ENCODE measurements at places on chromosomes 12 and 14.

DNA sequence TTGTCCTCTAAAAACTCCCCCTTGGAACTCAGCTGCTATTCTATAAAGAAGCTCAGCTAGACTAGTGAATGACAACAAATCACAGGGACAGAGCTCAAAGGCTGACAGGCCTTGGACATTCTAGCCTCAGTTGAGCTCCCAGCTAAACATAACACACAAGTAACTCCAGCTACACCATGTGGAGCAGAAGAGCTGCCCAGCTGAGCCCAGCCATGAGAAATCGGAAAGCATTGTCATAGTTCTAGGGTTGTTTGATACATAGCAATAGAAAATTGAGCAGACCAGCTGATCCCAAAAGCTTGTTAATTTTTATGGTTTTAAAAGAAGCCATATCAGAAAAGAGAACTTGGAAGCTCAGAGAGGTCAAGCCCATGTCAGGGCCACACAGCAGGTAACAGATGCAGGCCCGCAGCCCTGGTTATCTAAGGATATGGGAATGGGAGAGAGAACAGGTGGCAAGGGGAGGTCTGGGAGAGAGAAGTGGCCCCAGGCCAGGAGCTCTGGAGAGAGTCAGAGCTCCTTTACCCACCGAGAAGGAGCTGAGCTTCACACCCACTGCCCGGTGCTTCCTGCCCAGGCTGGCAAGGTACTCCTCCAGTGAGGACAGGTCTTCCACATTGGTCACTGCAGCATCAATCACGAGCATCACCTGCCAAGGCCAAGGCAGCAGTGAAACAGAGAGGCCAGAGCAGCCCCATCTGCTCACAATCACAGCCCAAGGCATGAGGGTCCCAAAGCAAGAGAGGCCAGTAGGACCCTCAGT lies 2.9 kb downstream of the NGB start:
- no peak for DNase-seq

DNA sequence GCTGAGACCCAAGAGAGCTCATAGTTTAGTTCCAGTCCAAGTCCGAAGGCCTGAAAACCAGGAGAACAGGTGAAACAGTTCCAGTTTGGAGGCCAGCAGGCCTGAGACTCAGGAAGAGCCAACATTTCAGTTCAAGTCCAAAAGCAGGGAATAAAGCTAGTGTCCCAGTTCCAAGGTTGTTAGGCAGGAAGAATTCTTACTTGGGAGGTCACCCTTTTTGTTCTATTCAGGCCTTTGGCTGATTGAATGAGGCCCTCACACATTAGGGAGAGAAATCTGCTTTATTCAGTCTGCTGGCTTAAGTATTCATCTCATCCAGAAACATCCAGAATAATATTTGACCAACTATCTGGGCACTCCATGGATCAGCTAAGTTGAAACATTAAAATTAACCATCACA lies 294.6 kb downstream of the PCNX1 start:
- no peak for DNase-seq

DNA sequence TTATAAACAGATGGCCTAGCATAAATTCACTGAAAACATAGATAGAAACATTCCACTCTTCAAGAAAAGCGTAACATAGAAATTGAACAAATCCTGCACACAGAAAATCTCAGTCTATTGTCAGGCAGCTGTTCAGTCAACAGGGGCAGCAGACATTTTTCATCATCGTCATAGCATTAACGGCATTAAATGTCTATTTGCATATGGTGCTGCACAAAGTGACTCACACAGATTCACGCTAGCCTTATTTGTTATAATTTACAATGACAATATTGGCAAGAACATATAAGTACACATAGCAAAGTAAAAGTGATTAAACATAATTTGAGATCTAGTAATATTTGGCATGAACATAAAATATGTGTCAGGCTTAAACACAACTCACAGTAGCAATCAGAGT lies 95.7 kb downstream of the CEP128 start:
- no peak for DNase-seq

DNA sequence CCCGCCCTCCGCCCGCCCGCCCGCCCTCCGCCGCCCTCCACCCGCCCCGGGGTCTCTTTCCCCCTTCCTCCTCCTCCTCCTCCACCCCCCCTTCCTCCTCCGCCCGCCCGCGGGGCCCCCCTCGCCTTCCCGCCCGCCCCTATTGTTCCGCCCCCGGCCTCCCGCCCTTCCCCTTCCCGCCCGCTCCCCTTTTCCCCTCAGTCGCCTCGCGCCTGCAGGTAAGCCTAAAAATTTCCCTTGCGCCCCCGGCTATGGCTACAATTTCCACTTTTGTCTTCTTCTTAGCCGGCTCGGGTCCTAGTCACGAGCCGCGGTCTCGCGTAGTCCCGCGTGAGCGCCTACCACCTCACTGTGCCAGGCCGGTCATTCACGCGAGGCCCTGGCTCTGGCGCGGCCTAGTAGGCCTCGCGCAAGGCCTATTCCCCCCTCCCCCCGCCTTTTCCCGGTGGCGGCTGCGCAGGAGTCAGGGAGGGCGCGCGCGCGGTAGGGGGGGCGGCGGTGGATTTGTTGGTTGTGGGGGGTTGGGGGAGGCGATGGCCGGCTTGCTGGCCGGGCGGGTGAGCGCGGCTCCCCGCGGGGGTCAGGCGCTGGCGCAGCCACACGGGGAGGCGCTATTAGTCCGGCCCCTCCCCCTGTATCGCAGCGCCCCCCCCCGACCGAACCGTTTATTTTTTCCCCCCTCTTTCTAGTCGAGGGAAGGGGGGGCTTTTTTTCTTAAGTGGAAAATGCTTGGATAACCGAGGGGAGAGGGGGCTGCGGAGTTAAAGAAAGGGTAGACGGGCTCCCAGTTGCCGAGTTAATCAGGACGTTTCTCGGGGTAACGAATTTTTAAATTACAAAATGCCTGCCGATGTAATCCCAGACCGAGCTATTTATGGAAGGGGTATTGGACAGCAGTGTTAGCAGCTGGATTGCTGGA lies 516 bp downstream of the PCBP2 start:
- DNase-seq: peak; percentile 87

DNA sequence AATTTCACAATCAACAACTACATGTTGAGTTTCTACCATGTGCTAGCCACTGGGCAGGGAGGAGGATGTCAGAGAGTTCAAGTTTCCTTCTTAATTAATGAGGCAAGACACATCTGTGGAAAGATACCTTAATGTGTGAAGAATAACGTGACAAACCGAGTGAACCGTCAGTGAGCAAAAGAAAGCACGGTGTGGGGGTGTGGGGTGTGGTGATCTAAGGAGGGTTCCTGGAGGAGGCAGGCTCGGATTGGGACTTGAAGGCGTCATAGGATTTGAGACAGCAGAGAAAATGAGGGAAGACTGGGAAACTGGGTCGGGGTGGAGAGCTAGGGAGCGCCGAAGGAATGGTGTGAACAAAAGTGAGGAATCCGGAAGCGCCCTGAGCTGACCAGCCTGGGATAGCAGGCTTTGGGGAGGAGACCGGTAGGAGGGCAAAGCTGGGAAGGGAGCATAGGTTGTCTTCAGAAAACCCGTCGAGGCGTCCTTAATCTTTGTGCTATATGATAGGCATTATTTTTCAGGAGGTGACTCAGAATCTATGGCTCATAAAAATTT lies 22.3 kb downstream of the GALNT8 start:
- no peak for DNase-seq

DNA sequence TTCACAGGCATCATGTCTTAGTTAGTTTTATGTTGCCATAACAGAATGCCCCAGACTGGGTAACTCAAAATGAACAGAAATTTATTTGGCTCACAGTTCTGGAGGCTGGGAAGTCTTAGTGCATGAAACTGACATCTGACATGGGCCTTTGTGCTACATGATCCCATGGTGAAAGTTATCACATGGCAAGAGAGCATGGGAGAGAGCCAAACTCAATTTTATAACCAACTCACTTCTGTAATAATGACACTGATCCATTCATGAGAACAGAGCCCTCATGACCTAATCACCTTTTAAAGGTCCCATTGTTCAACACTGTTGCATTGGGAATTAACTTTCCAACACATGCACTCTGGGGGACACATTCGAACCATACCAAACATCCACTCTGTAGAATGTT lies 1015.1 kb downstream of the DIO2 start:
- no peak for DNase-seq

DNA sequence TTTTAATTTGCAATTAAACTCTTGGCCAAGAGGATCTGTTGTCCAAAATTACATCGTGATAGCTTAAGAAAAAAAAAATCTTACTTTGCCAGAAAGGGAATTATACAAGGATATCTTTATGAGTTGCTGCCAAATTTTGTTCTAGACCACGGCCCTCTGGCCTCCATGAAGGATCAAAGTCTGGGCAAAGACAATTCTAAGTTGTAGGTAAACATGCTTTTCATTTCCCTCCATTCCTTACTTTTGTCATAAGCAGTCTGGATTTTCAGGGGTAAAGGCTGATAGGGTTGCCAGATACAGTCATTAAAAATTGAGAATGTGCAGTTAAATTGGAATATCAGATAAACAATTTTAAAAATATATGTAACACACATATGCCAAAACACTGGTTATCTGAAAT lies 135.1 kb downstream of the MON2 start:
- no peak for DNase-seq

GRCh38 chr14:85752175-85752574 lies 222.2 kb downstream of the FLRT2 start:
- DNase-seq: no peak

DNA sequence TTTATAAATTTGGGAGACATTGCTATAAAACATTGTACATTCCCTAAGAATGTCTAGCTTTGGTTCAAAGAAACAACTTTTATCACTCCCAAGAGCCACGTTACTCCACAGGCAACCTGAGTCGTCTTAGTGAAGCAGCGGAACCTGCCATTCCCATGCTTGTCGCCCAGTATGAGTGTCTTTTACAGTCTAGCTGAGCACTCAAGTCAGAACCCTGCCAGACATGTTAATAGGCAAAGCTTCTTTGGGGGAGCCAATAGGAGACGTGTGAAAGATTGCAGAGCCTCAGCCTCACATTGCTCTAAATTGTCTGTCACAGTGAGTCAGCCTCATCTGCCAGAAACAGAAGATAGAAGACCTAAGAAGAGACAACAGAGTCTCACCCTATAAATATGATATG lies 541.6 kb upstream of the FLRT2 start:
- DNase-seq: no peak

DNA sequence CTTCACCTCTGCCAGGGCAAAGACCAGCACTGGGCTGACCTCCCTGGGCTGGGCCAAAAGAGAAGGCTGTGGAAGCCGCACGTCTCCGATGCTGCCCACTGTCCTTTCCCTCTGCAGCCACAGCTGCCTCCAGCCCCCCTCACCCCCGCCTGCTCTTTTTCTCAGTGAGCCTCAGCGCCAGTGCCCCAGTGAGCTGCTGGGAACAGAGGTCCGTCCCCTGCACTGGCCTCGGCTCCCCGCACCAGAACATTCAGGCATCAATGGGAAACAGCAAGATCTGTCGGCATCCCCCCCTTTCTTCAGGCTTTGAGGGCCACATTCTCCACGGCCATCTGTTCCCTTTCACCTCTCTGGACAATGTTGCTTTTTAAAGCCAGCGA lies 398.1 kb downstream of the ZFP36L1 start:
- no peak for DNase-seq

GRCh38 chr12:46794593-46795190 lies 31.1 kb downstream of the SLC38A4 start:
- no peak for DNase-seq

DNA sequence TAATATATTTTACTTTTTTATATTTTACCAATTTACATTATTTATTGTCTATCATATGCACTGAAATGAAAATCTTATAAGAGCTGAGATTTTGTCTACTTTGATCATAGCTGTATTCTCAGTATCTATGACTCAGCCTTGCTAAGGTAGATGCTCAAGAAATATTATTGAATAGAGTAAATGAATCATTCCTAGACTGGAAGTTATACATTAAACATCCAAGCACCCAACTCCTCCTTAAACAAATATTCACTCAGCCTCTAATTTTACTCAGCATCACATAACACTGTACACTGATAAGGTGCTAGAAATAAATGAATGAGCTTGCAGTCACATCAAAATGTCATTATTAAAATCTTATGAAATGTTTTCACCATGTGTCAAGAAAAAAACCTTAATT lies 1424.9 kb downstream of the LRFN5 start:
- no peak for DNase-seq

- no peak for DNase-seq
Observed at GRCh38 chr14:51014625-51015024, 70.3 kb upstream of the PYGL start.

DNA sequence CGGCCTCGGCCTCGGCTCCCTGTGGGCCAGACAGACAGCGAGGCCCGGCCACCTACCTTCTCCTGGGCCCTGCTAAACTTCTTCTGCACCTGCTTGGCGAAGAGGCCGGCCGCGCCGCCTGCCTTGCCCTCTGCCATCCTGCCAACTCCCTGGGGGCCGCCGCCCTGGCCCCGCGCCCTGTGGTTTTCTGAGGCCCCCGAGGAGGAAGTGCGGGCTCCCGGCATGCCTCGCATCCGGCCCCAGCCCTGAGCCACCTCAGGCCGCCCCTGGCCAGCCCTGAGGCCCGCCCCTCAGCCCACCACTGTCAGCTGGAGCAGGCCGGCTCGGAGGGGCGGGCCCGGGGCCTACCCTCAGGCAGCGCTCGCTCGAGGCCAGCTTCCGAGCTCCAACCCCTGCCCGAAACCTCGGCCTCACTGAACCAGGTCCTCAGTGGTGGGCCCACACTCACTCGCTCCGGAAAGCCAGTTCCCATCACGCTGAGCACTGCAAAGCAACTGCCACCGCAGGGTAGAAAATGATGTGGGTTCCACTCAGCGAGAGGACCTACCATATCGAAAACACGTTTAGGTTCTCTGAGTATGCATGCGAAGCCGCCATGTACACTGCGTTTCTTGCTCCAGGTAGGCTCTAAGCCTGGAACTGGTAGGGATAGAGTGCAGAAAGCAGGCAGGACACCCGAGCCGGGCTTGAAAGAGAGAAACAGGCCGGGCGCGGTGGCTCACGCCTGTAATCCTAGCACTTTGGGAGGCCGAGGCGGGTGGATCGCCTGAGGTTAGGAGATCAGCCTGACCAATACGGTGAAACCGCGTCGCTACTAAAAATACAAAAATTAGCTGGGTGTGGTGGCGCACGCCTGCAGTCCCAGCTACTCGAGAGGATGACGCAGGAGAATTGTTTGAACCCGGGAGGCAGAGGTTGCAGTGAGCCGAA lies at the start of gene BIN2:
TSS of gene BIN2 (minus strand) at position 209 of the 930 bp plus-strand sequence. CDS start at position 137, 72 bp downstream.
- no peak for DNase-seq

DNA sequence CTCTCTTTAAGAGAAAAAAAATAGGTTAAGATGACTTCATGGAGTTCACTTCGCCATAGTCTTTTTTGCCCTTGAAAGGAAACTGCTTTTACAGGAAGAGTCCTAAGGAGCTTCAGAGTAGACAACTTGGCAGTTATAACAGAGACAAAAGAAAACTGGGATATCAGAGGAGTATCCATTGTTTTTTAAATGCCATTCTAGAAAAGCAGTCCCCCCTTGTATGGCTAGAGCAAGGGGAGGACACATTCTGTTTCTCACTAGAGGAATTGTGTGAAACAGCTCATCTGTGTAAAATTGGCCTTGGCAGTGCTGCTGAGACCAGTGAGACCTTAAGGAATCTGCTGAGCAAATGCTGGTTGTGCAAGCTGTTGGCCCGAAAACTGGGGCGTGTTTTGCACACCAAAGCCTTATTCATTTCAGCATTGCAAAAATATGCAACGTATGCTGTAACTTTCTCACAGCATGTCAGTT lies 128.0 kb downstream of the GPR135 start:
- DNase-seq: peak; percentile 71

GRCh38 chr12:90940872-90941499 lies 14.0 kb downstream of the CCER1 start:
- peak; percentile 26 for DNase-seq
